ENCODE measurements at places on chromosomes 12 and 14. TPM values are rescaled to one million over a fixed set of nuclear protein-coding genes. Genes with fewer than 3 reads are reported as not detected.

PPM1H gene
- not detected for total RNA-seq

DNA sequence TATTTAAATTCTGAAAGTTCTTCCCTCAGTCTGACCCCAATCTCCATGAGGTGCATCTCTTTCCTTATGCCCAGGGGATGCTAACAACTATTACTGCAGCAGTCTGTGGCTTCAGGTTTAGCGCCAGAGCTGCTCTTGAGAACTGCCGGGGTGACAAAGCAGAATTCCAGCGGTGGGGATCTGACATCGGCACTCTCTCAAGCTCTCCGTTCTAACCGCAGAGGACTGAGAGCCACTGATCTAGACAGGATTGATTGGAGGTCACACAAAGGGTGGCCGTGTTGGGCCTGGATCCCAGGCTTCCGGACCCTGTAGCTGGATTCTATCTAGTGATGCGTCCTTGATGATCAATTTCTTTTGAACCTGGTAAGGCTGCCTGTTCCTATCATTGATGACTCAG, 155.6 kb upstream of the TMEM132C start:
- DNase-seq: no peak

CACNA2D4 gene
- 7.0 TPM for total RNA-seq

GRCh38 chr12:66379616-66380015, 77.3 kb downstream of the HELB start:
- no peak for DNase-seq

- DNase-seq: no peak
Observed at GRCh38 chr12:62802984-62803383, 132.0 kb downstream of the PPM1H start.
